ENCODE measurements at places on chromosomes 2 and 18.

- peak; percentile 55 for DNase-seq
Observed at GRCh38 chr2:64854773-64855237, 134.4 kb upstream of the SLC1A4 start.

DNA sequence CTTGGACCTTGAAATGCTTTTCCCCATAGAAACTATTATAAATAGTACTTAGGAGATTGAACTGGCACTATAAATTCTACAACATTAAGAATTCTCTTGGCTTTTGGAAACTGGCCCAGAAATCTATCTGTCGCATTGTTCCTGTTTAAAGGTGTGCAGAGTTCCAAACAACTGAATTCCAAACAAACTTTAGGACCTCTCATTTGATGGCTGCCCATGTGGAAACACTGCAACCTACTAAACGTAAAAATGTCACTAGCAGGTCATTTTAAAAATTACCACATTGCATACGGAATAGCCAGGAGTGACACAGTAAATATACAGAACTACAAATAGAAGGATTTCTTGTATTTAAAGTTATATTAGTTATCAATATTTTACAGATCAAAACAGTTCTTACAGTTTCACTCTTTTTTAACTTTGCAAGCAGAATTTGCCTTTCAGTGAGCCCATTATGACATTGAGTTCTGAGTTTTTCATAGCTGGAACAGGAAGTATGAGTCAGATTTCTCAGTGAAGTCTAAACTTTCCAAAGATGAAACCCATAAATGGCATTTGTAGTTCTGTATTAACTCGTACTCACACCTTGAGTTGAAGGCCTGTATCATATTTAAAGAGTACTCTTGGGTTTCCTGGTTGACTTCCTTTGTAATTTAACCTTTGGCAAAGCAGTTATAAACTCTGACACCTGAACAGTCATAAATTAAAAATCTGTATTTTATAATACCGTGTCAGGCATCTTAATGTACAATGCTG is 142.3 kb upstream of the BOD1L2 start:
- DNase-seq, result peak; percentile 37

GRCh38 chr18:28650860-28651259 is 473.9 kb upstream of the CDH2 start:
- DNase-seq, result no peak

DNA sequence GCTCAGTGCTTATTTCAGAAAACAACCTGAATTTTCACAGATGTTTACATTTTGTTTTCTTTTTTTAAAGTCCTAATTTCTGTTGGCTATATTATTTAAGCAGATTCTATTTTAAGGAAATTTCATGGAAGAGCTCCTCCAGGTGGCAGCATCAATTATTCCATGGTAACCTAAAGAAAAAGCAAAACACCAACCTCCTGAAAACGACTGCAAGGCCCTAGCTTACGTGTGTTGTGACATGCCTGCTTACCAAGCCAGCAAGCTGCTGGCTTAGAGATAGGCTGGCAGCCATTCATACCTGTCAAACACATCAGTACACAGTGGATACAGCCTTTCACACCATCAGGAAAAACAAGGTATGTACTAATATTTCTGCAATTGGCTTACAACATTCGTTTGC is 64.9 kb downstream of the LPIN2 start:
- DNase-seq, result peak; percentile 53

GRCh38 chr2:176533505-176534193 is 264.4 kb downstream of the MTX2 start:
- DNase-seq, result peak; percentile 77

DNA sequence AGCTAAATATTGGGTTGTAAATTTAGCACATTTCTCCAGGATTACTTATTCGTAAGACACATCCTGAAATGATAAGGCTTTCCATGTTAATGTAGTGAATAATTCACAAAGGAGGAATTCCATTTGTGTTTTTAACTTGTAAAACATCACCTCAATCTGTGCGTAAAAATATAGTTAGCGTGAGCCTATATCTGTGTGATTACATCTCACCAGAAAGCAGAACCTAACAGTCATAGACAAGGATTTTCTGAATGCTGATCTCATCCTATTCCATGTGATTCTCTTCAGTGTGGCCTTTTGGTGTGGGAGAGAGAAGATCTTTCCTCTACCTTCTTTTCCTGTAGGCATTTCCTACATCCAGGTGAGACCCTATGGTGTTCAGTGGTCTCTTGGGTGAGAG is 263.2 kb upstream of the RASGRP3 start:
- DNase-seq, result no peak
